Right atrium auricular region (tissue), 2 donors: ENCODE measurements at places on chromosomes 1 and 21. TPM values are rescaled to one million over a fixed set of nuclear protein-coding genes. Genes with fewer than 3 reads are reported as not detected.
A peak's percentile ranks its signal among the peaks of the same experiment; 100 is the strongest.

BSDC1 gene
- total RNA-seq = 49.7 TPM

ARHGAP30 gene
- 4.6 TPM for total RNA-seq

PFKFB2 gene
- 27.5 TPM for total RNA-seq

- DNase-seq = no peak
Measured at GRCh38 chr1:41590331-41590730, 105.8 kb upstream of the EDN2 start.

DNA sequence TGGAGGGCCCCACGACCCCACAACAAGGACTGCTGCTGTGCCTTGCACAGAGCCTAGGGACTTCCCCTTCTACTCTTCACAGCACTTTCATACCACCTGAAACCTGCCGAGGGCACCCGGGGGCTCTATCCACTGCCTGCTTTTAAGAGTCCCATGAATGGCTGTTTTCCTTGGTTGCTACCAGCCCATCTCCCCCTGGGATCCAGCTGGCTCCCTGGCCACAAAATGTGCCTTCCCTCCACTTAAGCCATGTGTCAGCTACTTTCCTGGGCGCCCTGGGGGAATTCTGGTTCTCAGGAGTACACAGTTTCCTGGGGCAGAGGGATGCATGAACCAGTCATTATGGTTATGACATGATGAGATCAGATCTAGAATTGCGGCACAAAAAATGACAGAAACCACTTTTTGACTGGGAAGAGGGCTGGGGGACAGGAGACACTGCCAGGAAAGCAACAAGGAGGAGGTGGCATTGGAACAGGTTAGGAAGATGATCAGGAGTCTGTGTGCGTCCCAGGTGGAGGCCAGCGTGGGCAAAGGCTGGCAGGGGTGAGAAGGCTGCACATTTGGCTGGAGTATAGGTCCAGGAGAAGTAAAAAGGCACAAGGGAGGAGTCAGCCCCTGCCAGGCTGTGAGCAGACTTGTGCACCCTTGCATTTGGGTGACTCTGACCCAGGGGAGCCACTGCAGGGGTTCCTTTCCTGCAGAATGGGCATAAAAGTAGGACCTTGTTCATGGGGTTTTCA, 3.2 kb upstream of the TNFRSF8 start:
- no peak for DNase-seq

DNA sequence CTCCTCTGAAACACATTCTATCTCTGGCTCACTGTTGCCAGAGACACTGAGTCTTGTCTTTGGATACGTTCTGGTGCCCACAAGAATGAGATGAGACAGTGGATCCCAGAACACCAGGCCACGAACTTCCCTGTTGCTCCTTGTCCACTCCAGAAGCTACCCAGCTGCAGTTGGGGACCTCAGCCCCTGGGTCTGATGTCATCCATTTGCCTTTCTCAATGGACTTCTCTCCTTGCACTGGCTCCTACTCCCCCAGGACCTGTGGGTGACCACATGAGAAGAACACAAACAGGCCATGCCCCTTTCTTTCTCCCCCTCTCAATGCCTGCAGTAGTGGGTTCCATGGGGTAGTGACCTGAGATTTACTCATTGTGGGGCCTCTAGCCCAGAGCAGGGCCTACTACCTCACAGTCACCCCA, 5.9 kb downstream of the NBPF1 start:
- peak; percentile 64 for DNase-seq
